ENCODE measurements at places on chromosomes 12 and 14.

GRCh38 chr12:976644-977043, 14.4 kb upstream of the ERC1 start:
- DNase-seq: no peak

DNA sequence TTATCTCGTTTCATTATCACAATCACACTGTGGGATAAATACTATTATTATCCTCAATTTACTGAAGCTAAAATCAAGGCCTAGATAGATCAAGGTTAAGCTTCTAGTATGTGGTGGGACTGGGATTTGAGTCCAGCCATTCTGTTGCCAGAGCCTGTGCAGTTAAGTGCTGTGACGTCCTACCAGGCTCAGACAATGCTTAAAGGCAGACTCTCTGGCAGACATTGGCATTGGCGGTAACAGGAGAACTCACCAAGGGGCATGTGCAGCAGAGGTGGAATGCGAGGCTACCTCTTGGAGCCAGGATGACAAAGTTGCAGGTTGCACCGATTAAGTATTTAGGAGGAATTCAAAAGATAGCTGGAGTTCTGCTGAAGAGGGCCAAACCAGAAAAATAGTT, 155.6 kb upstream of the IFNG-AS1 start:
- DNase-seq: no peak

DNA sequence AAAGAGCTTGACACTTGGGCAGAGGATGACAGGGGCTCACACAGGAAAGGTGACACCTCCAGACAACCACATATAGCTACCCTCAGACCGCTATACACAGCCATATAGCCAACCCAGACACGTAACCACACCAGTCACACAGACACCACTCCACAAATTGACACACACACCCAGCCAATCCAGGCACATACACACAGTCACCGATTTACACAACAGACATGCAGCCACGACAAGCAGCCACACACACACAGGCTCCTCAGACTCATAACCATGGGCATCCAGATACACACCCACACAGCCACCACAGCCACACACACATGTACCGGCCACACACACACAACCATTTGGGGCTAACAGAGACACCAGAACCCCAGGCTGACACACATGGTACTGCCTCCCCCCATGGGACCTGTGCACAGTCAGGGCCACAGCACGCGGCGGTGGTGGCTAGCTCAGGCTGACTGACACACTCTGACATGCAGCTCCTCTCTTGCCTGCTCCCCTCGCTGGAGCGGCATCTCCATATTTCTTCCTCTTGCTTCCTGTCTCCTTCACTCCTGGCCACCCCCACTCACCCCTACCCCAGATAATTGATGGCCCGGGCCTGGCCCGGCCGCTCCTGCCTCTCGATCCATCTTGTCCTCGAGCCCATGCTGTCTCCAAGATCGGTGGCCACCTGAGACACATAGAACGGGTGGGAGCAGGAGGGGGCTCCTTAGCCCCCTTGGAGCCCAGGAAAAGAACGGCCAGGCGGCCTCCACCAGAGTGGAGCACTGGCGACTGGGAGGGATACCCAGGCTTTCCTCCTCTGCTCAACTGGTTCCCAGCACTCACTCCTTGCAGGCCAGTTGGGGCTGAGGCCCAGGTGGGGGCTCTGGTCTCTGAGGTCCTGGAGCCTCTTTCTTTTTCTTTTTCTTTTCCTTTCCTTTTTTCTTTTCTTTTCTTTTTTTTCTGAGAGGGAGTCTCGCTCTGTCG, 6.0 kb upstream of the SHMT2 start:
- no peak for DNase-seq

GRCh38 chr14:57066887-57067513, 201.7 kb downstream of the EXOC5 start:
- DNase-seq: peak; percentile 23

GRCh38 chr14:57364659-57365450, 25.5 kb upstream of the NAA30 start:
- no peak for DNase-seq

- DNase-seq: no peak
Observed at GRCh38 chr12:13386323-13387039, 190.0 kb downstream of the EMP1 start.

GRCh38 chr12:70042675-70043074, 200.6 kb upstream of the CNOT2 start:
- no peak for DNase-seq

DNA sequence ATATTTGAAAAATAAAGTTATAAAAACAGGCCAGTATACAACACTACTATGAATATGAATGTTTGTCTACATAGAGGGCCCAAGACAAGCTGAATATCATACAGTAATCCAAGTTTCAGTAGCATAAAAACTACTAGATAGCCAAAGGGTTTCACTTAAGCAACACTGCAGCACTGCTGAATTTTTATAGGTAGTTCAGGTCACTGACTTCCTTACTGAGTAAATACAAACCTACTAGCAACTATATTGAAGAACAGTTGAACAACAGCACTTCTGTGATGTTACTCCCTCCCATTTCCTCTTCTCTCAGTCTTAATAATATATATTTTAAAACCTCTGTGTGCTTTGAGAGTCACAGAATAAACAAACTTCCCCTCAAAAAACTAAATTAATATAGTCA, 42.7 kb downstream of the GTF2A1 start:
- no peak for DNase-seq

DNA sequence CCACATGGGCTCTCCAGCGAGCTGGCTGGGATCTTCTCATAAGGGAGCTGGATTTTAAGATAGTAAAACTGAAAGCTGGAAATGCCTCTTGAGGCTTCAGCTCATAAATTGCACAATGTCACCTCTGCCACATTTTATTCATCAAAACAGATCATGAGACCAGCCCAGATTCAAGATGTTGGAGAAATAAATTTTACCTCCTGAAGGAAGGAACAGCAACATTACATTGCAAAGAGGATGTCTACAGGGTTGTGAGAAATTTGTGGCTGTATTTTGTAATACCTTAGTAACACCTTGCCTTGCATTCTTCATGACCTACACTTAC, 43.1 kb upstream of the KRR1 start:
- DNase-seq: no peak

DNA sequence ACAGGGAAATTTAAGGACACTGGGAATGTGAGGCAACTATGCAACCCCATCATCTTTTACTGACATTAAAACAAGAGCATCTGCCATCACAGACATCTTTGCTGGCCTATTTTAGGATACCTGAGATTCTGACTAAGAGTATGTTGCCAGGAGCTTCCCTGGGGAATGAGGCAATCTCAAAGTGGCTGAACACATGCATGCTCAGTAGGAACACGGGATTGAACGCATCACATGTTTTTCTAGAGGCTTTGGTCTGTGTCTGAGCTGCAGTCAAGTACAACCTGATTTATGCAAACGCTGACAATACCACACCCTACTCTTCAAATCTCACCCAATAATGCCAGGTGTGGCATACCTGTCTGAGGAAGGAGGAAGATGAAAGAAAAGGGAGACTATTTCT, 416.5 kb downstream of the NELL2 start:
- no peak for DNase-seq

GRCh38 chr14:101731187-101732080, 30.1 kb upstream of the PPP2R5C start:
- DNase-seq: peak; percentile 71

- DNase-seq: no peak
Observed at GRCh38 chr12:122836027-122836921, 1.0 kb downstream of the HIP1R start.

DNA sequence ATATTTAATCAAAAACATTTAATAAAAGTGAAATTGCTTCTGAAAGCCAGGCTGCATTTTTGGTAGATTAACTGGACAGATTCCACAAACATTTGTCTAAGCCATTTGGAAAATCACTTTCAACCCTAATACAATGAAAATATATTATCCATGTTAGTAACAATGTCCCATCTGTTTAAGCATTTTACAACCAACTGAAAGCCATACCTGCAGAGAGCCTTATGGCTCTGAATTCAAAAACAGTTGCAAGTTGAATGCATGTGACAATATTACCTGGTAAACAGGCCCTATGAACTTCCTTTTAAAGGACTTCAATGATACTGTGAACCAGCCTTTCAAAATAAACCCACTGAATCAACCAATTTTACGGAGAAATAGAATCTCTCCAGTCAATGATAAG, 468.1 kb downstream of the BTG1 start:
- no peak for DNase-seq

DNA sequence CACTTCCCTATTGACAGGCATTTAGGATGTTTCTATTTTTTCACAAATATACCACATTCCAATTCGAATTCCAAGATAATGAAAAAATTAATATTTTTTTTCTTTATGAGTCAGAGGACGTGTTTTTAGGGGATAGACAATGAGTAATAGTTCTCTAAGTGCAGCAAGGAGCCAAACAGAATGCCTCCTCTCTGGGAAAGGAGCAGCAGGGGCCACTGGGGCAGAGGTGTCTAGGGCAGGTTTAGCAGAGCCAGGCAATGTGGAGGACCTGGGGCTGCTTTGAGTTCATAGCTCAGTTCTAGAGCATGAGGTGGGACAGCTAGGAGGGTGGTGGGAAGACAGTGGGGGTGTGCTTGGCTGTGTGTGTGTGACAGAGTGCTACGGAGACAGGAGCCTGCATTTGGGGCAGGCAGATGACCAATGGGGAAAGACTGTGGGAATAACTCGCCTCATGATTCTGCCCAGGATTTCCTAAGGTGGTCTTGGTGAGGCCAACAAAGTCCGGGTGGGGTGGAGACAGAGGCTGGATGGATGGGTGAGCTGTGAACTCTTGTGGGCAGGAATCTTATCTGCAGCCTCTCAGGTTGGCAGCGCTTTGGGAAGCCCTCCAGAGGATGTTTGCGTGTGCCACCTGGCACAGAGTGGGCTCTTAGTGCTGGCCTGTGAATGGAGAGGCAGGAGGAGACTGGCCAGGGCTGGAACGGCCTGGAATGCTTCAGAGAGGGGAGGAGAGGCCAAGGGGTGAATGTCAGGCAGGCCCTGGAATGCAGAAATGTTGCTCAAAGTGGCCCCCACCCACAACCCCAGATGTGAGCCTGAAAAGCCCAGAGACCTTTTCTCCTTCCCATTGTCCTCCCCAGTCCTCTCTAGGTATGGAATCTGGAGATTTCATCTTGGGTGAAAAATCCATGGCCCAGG, 2.4 kb upstream of the KRT7 start:
- no peak for DNase-seq

DNA sequence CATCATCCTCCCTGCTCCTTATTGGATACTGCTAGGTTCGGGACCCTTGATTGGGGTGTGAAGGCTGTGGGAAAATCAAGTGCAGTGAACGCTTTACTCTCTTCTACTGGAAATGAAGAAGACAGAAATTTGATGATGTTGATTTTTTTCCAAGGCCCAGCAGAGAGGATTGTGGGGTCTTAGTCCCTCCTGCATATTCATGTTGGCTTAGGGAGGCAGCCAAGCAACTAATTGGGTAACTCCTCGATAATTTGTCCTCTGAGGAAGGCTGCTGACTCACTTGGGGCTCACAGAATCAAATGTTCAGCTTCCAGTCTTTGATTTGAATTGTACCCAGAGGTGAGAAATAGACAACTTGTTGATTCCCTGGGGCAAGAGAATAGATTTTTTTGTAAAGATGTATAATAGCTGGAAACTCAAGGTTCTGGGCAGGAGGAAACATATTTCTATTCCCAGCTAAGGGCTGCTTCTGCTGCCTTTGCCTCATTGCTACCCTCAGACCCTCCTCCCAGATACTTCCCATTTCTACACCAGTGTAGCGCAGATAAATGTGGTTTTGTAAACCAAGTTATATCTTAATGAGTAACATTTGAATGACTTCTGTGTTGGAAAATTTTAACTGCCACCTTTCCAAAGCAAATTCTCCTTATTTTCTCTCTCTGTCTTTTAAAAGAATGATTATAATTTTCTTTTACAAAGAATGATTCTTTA, 21.7 kb downstream of the NEUROD4 start:
- DNase-seq: no peak

GRCh38 chr12:49838973-49839633, 3.8 kb downstream of the BCDIN3D start:
- no peak for DNase-seq

DNA sequence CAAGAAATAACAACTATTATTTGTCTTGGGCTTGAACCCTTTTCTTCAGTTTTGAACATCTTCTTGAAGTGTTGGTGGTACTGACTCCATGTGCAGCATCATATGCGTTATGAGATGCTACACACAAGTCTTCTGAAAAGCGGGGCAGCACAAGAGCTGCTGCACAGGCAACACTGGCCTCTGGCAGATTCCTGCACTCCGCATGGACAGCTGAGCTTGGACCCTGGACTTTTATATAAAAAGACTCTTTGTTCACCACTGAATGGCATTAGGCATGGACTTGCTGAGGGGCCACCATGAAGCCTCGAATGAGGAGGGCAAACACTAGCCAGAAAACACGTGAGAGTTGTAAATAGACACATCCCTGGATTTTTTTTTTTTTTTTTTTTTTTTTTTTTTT, 210.8 kb upstream of the NPAS3 start:
- DNase-seq: no peak

- DNase-seq: no peak
Observed at GRCh38 chr12:18749386-18749957, 11.6 kb downstream of the CAPZA3 start.

DNA sequence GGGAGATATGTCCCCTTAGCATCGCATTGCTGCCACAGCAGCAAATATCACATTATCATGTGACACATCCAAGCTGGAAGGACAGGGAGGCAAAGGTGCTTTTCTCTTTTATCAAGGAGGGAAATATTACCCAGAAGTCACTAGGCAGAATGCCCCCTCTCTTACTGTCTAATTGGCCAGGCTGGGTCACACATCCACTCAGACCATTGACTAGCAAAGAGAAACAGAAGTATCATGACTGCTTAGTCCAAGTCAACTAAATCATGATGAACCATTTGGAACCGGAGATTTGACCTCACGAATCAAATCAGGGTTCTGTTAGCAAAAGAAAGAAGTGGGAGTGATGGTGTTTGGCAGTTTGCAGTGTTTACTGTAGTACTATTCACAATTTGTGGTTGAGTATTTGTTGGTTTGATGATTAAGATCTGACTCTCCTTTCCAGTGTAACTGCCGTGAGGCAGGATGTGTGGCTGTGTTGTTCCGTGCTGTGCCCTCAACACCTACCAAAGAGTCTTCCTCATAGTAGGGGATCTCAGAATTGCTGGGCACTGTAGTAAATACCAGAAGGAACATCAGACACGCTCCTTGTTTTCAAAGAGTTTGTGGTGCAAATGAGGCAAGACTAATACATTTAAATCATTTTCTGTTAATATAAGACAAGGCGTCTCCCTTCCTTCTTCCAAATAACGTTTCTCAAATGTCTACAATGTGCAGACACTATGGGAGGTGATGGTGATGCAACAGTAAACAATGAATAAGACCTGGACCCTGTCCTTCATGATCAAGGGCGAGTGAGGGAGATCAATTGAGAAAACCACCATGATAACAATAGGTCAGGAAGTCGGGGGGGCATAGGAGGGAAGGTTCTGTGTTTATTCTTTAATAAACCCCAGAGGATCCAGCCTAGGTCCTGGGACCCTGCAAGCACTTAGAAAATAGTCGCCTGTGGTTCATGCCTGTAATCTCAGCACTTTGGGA, 194.4 kb upstream of the CRY1 start:
- no peak for DNase-seq

DNA sequence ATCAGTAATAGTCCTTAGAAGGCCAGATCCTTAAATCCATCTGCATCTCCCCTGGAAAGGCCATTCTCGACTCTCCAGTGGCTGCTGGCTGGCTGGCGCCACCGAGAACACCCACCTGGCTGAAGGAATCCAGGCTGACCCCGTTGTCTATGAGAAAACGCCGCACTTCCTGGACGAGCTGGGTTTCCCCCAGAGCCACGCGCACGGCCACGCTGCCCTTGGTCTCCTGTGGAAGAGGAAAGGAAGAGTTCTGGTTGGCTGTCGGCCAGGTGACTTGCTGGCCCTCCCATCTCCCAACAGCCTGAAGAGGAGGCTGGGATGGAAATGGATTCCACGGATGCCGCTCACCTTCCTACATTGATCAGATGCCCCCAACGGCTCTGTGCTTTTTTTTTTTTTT, 23.9 kb downstream of the RBM19 start:
- DNase-seq: no peak

Data from stimulated activated CD8-positive, alpha-beta memory T cell treated with anti-CD3 and anti-CD28 coated beads, Interleukin-2, amount 100 ng/mL, for 48 hours (primary cell).